Activated T-helper 9 cell treated with anti-CD3 and anti-CD28 coated beads, Interleukin-2, amount 50 U/mL, for 16 hours (primary cell): ENCODE measurements at places on chromosomes 12 and 14.

DNA sequence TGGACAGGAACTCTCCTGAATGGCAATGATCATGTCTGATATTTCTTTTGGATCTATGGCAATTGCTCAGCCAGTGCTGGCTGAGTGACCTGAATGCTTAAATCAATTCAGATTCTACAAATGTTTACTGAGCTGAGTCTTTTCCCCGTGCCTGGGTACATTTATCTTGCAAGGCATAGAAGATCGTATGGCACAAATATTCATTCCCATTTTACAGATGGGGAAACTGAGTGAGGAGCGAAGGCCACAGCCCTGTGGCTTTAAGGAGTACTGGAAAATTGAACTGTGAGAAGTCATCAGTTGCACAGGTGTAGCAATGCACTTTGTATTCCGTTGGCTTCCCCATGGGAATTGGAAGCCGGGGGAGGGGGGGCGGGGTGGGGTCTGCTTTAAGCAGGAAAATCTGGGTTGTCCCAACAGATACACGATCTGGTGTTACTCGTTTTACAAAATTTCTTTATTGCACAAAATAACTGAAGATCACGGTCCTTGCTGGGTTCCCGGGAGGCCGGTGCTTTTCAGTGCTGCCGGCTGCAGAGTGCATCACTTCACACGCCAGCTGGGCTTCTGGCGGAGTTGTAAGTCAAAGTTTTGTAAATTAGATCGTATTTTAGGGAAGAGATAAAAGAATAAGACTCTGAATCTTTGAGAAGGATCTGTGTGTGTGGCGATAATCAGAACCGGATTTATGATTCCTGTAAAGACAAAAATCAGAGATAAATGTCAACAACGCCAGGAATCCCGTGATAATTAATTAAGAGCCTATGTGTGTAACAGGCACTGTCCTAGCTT, 75.0 kb upstream of the MAP1LC3B2 start:
- DNase-seq: no peak

DNA sequence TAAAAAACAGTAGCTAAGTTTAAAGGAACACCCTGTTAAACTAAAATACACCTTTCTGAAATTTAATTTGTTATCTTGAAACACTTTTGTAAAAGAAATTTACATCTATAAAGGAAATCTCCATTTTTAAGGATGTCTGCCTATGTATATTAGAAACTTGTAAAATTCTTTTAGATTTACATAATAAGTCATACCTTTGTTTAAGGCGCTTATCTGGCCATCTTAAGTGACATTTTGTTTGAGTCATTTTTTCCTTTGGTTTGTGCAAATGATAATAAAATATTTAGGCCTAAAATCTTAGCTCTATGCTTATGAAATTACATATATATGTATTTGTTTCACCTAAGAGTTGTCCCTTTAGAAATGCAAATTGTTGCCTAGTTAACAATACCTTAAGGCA, 1193.4 kb downstream of the FSCB start:
- no peak for DNase-seq

GRCh38 chr14:30162066-30162465, 234.4 kb upstream of the PRKD1 start:
- DNase-seq: no peak

DNA sequence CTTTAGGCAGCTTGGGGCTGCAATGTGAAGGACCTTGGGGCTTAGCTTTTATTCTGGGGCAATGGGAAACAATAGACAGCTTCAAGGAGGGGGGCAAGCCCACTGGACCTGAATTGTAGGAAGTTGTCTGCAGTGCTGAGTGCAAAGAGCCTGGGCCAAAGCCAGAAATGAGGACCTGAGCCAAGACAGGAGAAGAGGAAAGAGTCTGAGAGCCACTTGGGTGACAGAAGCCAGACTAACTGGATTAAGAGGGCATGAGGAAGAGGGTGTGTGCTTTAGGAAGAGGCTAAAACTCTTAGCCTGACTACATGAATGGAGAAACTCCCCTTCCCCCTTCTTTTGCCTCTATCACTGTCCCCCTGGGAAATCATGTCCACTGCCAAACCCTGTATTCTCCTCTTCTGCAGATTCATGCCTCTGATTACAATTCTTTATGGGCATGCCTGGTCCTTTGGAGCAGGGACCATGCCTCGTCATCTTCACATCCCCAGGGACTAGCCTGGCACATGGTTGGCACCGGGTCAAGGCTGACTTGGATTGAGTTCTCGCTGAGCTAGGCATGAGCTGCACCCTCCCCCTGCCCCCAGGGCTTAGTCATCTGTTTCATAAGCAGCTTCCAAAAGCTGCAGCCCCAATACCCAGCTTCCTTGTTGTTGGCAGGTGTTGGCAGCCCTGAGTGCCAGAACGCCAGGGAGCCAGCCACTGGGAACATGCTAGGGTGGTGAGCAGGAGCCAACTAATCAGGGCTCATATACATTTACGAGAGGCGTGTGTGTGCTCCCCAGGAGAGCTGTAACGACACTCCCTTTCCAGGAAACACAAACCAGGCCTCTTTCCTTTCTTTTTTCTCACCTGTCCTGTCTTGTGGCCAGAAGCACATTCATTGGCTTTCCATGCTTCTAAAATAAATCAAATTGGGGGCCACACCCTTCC, 27.7 kb upstream of the JDP2 start:
- DNase-seq: no peak

- no peak for DNase-seq
These were observed 21.7 kb upstream of the PLBD1 start for GRCh38 chr12:14589169-14590004.

- DNase-seq: no peak
These were observed 9.2 kb upstream of the TSPAN8 start for GRCh38 chr12:71166862-71167496.

DNA sequence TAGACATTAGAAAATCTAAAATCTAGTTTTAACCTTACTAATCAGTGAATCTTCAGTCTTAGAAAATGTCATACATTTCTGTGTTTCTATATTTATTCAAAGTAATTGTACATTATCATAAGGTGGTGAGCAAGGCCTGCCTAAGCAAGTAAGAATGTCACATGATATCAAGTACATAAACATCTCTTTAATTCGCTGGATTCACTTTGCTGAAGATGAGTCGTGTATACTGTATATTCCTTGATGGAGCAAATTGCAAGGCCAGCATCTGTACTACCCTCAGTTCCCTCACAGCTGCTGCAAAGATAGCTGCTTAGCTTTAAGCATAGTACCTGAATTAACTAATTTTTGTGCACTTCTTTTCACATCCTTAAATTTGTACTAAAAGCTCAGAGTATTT, 8.5 kb upstream of the AK7 start:
- DNase-seq: no peak

DNA sequence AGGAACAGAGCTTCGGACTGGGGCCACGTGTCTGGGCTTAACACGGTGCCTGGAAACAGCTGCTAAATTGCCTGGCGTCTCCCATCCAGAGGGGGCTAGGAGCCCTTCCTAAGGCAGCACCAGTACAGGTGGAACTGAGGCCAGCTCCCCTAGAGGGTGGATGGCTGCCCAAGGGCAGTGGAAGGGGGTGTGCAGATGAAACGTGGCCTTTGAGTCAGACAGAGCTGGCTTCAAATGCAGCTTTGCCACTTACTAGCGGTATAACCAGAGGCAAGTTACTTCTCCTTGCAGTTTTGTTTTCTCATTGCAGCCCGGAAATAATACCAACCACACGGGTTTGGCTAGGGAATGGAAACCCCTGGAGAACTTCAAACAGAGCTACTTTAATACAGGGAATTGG, 59.3 kb upstream of the SLC24A4 start:
- DNase-seq: no peak

DNA sequence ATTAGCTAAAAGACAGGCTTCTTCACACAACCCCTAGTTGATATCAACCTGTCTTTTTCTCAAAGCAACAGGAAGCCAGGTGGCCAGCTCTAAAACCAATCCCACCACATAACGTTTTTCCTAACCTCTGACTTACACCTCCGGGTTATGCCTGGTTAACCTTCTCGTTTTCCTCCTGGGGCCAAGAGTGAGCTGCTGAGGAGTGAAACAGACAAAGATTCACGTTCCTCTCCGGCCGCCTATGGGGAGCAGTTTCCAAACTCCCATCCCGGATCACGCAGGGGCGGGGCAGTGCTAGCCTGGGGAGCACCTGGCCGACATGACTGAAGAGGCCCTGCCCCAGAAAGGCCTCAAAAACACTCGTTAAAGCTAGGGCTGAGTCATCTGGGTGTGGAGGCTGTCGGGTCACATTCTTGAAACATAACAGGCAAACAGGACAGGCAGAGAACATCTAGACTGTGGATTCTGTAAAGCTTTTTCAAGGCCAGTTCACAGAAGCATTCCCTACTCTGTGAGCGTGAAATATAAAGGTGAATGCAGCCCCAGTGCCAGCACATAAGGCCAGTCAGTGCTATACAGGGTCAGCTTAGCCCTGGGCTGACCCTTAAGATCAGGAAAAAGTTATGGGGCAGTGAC, 25.9 kb upstream of the LGALS3 start:
- DNase-seq: peak; percentile 50
